ENCODE measurements at places on chromosomes 13 and 19. TPM values are rescaled to one million over a fixed set of nuclear protein-coding genes. Genes with fewer than 3 reads are reported as not detected.
A peak's percentile ranks its signal among the peaks of the same experiment; 100 is the strongest.

- peak; percentile 31 for DNase-seq
These were observed 37.8 kb upstream of the CXCL17 start for GRCh38 chr19:42480335-42481095.

The KLK5 gene
- total RNA-seq, result not detected

- DNase-seq, result no peak
These were observed 183.8 kb upstream of the HTR2A start for GRCh38 chr13:47080621-47081020.

- DNase-seq, result no peak
These were observed 38.4 kb downstream of the PIBF1 start for GRCh38 chr13:72820156-72820897.

DNA sequence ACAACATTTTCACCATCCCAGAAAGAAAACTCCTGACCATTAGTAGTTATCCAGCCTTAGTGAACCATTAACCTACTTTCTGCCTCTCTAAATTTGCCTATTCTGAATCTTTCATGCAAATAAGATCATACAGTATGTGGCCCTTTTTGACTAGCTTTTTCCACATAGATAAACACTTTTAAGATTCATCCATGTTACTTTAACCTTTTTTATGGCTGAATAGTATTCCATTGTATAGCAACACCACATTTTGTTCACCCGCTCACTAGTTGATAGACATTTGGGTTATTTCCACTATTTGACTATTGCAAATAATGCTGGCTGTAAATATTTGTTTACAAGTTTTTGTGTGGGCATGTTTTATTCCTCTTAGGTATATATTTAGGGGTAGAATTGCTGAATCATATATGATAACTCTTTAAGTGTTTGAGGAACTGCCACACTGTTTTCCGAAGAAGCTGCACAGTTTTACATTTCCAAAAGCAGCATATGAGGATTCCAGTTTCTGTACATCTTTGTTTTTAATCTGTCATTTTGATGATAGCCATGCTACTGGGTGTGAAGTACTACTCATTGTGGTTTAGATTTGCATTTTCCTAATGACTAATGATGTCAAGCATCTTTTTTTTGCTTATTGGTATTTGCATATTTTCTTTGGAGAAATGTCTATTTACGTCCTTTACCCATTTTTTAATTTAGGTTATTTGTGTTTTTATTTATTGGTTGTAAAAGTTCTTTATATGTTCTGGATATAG lies 17.1 kb downstream of the COG6 start:
- no peak for DNase-seq

The MISP gene
- total RNA-seq, result not detected

GRCh38 chr13:26168237-26168814 lies 53.8 kb downstream of the RNF6 start:
- DNase-seq, result no peak

DNA sequence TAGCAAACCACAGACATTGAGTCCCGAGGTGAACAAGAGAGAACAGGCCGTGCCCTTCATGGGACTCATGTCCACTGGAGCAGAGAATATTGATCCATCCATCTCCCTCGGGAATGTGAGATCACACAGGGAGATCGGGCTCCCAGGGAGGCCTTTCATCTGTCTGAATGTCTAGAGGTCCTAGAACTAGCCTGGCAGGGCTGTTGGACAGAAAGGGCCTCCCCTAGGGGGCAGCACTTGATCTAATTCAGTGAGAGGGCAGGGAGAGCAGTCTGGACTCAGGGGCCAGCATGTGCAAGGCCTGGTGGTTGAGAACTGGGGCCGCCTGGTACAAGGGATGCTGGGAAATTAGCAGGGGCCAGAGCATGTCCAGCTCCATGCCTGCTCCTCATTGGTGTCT lies 4.3 kb downstream of the RUVBL2 start:
- peak; percentile 43 for DNase-seq

DNA sequence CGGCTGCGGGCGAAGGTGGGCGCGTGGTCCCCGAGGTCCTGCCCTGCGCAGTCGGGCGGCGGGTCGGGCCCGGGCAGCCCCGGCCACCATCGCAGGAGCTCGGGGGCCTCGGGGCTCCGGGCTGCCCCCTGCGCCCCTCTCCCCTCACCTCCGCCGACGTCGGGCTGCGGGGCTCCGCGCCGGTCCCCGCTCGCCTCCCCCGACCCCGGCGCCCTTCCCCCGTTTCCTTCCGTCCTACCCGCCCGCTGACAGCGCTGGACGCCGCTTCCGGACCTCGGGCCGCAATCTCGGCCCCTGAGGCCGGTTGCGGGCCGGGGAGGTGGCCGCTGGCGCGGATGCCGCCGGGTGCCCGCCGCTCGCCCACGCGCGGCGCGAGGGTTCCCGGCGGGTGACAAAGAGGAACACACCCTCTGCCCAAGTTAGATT lies 720 bp downstream of the FARP1 start:
- DNase-seq, result no peak

GRCh38 chr19:15218501-15218900 lies 13.7 kb downstream of the EPHX3 start:
- DNase-seq, result no peak

GRCh38 chr19:18996351-18996750 lies 37.0 kb downstream of the SUGP2 start:
- no peak for DNase-seq

DNA sequence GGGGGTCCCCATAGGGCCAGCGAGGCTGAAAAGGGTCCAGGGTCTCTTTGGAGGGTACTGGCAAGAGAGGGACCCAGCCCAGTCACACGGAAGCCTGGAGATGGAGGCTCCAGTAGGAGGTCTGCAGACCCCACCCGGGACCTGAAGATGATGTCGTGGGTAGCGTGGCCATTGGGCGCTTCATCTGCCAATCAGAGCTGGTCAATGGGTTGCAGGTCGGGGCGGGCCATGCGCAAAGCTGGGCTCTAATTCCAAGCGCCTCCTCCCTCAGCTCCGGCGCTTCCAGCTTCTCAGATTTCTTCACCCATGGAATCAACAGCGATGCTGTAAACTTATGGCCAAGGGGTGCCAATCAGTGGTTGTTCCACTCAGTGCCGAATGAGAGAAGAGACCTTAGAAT lies 10.9 kb downstream of the SIGLEC12 start:
- DNase-seq, result no peak

The CASP14 gene
- not detected for total RNA-seq

- DNase-seq, result no peak
These were observed 535 bp downstream of the BSG start for GRCh38 chr19:572743-573518.

The VPS36 gene
- 34.0 TPM for total RNA-seq

GRCh38 chr19:38047641-38048040 lies 140.6 kb downstream of the SIPA1L3 start:
- no peak for DNase-seq

GRCh38 chr13:66795636-66796035 lies 434.5 kb downstream of the PCDH9 start:
- DNase-seq, result no peak

DNA sequence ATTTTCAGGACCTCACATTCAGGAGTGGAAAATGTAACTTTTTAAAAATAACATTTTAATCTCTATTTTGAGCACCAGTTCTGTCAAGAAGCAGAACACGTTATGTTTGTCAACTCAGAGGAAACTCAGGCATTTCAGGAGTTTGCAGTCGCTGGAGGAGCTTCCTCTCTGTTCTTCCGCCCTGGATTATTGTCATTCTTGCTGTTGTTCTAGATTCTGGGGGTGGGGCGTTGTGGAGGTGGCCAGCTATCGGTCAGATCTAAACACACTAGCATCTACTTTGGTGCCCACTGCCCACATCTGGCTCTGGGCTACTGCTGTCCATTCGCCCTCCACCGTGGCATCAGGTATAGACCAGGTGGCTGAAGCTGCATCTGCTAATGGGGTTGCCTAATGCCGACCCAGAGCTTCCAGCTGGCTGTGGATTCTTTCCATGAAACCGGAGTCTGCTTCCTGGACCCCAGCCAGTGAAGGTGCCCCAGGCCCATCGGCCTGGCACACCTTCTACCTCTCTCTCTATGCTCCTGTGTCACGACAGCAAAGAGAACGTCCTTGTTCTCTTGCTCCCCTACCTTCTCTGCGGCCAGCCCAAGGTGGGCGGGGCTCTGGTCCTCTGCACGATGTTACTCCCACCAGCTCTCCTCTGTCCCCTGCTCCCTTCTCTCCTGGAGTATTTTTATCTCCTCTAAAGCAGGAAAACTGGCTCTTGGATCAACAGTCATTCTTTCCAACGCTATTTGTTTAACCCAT lies 36.7 kb upstream of the DGKH start:
- DNase-seq, result no peak

- peak; percentile 20 for DNase-seq
These were observed 64.4 kb upstream of the NPAS1 start for GRCh38 chr19:46954993-46955812.

The TTC9B gene
- total RNA-seq, result not detected

The ZNF667 gene
- 0.92 TPM for total RNA-seq

GRCh38 chr13:40508127-40508526 lies 158.3 kb downstream of the FOXO1 start:
- DNase-seq, result no peak

The ZSWIM4 gene
- total RNA-seq, result 3.2 TPM

DNA sequence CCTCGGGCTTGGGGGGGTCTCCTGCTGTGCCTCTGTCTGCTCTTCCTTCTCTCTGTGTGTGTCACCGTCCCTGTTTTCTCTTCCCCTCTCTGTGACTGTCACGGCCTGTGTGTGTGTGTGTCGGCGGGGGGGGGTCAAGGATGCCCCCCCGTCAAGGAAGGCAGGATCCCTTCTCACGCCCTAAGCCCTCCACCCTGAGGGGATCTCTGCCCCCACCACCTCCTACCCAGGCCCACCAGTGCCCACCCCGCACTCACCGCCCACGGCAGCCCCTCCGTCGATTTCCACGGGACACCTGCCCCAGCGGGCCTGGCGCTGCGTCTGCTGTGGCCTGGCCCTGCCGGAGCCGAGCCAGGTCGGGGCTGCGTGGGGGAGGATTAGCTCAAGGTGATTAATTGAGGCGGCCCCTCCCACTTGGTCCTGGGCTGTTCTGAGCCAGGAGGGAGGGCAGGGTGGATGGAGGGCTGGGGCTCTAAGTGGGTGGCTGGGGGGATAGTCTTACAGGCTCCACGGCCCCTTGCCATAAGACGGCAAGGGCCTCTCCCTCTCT lies at the start of gene RAX2:
Gene RAX2 (minus strand): TSS at position 323 of the 550 bp plus-strand sequence. CDS start 486 bp downstream, outside the sequence.
- no peak for DNase-seq
